ENCODE measurements at places on chromosomes 5 and 9.

- no peak for DNase-seq
These were observed 6.3 kb downstream of the NSUN2 start for GRCh38 chr5:6626508-6626907.

DNA sequence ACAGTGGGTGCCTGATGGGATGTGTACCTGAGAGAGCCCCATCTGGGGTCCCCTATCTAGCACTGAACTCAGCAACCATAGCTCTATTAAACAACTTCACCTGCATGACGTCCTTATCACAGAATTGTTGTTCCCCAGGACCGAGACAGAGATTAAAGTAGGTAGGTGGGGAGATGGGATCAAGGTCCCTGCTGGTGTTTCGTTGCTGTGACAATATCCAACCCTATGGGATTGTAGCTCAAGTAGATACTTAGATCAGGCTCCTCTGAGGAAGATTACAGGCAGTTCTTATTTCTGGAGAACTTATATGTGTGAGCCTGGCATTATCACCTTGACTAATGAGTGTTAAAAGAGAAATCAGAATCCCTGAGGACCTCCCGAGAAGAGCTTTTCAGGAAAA, 84.9 kb downstream of the SLC28A3 start:
- DNase-seq = no peak

DNA sequence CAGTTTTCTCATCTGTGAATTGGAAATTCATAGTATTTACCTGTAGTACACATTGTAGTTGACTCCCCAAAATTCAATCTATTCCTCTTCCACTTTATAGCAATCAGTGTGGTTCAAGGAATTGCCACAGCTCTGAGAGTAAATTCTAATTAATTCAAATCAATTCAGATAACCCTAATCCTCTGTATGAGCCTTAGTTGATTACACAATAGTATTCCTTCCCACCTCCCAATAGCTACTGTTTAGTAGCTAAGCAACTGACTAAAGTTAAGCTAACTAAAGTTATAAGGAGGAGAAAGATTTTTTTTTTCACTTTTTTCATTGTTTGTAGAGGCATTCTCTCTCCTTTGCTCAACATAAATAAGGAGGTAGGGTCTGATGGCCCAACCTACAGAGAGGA, 77.5 kb downstream of the ARRDC3 start:
- no peak for DNase-seq

- peak; percentile 8 for DNase-seq
These were observed 123.4 kb downstream of the MVB12B start for GRCh38 chr9:126449725-126450667.

- DNase-seq = no peak
These were observed 32.4 kb downstream of the OSTF1 start for GRCh38 chr9:75120686-75121085.

- DNase-seq = no peak
These were observed 22.1 kb downstream of the SRP19 start for GRCh38 chr5:112883192-112883591.

DNA sequence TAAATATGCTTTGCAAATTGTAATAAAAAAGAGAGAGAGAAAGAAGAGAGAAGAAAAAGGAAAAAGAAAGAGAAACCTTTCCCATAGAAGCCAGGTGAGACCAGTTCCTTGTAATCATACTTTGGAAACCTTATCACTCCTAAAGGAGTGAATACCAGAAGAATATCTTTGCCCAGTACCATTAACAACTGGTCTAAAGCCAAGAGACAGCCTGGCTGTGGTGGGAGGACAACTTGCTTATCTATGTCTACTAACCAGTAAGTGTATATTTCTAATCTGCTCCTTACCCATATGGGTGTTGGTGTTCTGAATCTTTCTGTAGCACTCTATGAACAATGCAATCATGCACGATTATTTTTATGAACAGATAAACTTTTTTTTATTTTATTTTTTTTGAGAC, 10.5 kb upstream of the TXN start:
- DNase-seq = no peak

GRCh38 chr5:43429706-43430105, 17.5 kb upstream of the CCL28 start:
- no peak for DNase-seq

DNA sequence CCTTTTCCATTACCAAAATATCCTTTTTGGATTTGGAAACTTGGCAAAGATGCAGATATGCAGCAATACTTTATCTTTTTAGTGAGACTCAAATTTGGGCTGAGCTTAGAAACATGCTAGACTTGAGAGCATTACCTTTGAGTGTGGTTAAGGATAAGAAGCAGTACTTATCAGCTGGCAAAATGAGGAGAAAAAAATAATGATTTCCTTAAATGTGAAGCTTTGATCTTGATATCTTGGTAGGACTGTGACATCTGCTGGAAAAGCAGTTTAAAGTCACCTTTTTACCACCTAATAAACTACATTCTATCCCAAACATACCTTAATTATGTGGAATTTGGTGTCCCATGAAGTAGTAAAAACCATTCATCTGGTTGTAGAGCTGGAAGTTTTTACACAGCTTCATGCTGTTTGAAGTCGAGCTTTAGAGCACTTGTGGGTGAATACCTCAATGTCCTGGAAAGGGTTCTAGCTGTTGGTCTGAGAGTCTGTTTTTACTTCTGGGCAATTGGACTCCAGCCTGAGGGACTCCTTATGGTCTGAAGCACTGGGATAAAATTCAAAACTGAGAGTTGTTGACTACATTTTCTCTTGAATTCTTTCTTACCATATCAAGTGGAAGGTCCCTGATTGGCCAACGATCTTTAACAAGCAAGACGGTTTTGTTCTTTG, 53.4 kb downstream of the LRRC70 start:
- DNase-seq = no peak

DNA sequence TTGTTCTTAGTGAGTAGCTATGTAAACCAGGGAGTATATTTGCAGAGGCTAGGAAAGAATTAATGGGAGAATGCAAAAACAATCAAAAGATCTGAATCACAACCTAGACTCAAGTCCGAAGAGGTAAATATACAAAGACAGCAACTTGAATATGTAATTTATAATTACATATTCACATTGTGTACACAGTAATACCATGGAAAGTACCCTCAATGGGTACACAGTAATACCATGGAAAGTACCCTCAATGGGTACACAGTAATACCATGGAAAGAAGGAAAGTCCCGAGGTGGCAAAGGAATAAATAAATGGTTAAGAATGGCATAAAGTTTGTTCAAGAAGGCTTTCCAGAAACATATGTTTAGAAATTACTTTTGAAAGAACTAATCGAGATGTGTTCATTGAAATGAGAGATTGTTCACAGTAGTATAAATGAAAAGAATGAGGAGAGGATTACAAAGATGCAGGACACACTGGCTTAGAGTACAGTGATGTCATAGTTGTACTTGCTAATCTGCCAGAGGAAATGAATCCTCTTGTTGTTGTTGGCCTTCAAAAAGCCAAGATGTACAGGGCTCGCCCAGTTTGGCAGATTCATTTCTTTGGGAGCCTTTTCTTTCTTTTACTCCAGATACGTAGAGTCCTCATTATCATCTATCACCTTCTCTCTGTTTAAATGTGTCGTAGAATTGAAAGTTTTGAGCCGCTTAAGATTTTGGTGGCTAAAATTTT, 116.0 kb downstream of the UNC13B start:
- DNase-seq = peak; percentile 78

DNA sequence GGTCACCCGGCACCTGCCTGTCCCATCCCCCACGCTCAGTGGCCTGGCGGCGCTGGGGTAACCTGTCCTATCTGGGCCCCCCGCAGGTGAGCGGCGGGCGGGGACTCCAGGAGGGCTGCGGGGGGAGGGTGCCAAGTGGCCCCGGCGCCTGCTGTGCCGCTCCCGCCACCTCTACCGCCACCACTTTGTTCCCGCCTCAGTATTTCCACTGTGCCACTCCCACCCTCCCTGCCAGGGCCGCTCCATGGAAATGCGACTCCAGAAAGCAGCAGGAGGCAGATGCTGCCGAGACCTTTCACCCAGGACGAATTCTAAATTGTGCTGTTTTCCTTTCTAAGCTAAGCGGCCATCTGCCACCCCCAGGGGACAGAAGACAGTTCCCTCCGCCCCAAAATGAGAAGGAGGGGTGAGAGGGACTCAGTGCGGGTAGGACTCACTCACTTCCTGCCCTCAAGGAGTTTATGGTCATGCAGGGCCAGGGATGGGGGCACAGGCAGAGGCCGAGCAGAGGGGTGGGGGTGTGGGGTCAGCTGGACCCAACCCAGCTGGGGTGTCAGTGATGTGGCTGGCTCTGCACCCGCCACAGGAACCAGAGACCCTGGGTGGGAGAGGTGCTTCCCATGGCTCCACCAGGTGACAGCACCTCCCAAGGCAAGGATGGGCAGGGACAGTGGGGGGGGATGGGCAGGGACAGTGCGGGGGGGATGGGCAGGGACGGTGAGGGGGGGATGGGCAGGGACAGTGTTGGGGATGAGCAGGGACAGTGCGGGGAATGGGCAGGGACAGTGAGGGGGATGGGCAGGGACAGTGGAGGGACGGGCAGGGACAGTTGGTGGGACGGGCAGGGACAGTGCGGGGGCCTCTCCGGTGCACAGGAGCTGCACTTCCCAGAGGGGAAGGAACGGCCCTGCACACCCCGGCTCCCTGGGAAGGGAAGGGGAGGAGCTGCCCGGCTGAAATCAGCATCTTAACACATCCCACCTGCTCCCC, 17.8 kb downstream of the NOTCH1 start:
- DNase-seq = peak; percentile 31

- DNase-seq = no peak
These were observed 9.1 kb downstream of the ANGPTL2 start for GRCh38 chr9:127113191-127113972.

GRCh38 chr5:40682154-40683017, 2.7 kb downstream of the PTGER4 start:
- no peak for DNase-seq

DNA sequence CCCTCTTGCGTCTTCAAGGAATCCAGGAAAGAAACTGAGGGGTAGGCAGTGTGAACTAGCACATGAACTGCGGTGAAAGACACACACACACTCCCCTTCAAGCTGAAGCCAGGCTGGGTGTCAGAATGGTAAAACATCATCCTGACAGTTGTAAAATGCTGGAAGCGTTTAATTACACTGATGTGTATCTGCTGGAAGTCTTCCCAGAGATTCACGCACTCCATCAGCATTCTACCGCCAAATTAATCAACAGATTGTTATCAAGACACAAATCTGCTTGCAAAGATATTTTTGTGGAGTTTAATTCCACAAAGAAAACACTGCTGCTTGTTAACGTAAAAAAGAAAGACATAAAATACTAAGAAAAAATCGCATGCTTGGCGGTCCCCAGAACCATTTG, 241.0 kb upstream of the NFIL3 start:
- no peak for DNase-seq

GRCh38 chr9:34332076-34332964, 3.0 kb downstream of the NUDT2 start:
- peak; percentile 53 for DNase-seq

DNA sequence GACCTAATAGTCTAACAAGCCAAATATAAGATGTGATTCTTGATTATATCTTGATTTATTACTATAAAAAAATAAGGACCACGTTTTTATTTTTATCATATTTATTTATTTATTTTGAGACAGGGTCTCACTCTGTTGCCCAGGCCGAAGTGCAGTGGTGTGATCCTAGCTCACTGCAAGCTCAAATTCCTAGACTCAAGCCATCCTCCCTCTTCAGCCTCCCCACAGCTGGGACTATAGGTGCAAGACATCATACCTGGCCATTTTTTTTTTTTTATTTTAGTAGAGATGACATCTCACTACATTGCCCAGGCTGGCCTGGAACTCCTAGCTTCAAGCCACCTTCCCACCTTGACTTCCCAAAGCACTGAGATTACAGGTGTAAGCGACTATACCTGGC, 61.0 kb upstream of the LARP1 start:
- DNase-seq = no peak

DNA sequence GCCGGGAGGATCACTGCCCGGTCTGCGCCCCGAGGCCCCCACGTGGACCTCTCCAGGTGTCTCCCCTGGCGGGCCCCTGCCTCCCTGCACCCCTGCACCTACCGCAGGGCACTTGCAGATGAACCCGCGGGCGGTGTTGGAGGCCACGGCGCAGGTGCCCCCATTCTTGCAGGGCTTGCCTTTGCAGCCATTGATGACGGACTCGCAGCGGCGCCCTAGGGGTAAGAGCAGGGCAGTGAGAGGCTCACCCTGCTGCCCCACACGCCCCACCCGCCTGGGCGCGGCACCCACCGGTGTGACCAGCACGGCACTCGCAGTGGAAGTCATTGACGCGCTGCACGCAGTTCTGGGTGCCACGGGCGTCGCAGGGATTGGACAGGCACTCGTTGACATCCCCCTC, 23.6 kb upstream of the SEC16A start:
- DNase-seq = no peak

GRCh38 chr9:96599298-96599697, 20.3 kb downstream of the CDC14B start:
- DNase-seq = peak; percentile 24

DNA sequence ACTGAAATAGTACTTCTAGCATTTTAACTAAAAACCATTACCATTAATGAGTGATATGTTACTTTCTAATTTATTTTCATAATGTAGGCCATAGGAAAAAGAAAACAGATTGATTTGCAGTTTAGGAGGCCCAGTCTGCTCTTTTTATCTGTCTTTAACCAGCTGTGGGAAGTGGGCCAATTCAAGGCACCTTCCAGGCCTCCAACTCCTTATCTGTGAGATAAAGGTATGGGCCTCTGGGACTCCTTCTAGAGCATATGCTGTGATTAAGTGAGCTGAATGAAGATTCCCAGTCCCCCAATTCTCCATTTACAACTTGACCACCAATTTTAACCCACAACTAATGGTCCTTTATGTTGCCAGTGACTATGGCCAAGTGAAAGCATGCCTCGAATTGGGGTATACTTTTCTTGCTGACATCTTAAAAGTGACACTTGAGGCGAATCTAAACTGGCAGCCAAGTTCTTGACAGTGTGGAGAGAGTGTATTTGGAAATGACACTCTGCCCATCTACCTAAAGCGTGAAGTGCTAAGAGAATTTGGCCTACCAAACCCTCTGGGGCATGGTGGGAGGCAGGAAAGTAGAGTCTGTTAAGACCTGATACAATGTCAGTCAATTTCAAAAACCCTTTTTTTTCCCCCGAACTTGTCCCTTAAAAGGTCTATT, 88.3 kb downstream of the PIK3R1 start:
- no peak for DNase-seq

- no peak for DNase-seq
These were observed 8.7 kb upstream of the TXNDC8 start for GRCh38 chr9:110346325-110346724.

DNA sequence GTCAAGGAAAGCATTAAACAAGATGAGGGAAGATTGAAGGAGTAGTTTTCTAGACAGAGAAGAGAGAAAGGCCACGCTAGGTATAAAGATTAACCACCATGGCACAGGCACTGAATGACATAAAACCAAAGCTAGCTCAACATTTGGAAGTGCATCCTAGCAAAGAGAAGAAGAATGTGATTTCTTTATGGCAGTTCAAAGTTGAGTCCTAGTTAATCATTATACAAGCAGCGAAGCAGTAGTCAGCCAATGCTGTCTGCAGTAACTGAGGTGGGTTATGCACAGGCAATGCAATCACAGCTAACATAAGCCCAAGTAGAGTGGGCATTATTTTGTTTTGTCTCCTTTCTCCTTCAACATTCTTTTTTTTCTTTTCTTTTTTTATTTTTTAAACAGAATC, 24.0 kb upstream of the ANKRD31 start:
- DNase-seq = no peak

Measured in EH (cell line).